Fibroblast of gingiva (primary cell): ENCODE measurements at places on chromosomes 7 and 10.

DNA sequence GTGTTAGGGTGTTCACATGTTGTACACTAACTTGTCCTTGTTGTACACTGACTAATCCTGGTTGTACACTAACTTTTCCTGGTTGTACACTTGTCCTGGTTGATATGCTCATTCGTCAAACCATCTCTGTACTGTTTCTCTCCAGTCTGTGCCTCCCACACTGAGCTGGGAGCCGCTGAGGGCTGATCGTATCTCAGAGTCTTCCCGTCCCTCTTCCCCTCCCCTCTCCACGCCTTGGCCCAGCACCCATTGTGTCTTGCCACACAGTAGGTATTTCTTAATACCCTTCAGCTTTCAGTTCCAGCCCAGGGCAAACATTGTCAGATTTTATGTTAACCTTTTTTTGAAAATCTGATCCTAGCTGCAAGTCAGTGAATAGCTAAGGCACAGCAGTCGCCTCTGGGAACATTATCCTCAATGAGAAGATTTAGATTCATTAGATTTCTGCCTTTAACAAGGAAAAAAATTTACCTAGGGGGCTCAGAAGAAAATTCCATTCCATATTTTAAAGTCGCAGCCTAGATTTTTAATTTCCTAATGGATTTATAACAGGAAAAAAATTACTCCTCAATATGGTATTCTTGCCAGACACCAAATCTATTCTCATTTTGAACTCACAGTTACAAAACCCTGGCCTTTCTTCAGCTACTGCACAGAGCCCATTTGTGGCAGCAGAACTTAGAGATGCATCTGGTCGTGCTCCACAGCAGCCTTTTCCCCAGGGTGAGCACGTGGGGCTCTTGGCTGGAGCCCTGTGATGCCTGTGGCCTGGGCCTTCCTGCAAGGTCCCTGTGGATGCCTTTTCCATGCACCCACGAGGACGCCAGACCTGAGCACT lies 33.0 kb upstream of the CHST15 start:
- peak; percentile 15 for DNase-seq

DNA sequence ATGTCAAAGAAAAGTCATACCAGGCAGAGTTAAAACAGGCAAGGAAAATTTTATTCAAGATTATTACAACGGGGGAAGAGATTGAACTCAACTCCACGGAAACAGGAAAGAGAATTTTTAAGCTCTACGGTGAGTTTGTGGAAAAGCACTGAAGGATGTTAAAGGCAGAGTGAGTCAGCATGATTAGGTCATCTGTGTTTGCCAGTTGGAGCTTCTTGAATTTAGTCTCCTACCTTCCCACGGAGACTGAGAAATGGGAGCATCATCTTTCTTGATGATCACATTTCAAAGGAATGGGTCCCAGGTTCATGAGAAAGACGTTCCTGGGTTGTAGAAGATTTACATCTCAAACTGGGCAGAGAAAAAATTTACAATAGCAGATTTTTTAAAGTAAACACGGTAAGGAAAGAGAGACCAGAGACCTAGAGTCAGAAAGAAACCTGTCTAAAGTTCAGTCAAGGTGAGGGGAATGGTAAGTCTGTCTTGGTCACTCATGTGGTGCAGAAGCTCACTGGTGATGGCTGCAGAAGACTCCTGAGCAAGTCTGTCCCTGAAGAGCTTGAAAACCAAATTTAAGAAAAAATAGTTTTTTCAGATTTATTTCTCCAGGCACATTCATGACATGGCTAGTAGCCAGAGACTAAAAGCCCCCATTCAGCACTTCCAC lies 516.9 kb upstream of the LRRN3 start:
- DNase-seq: no peak

DNA sequence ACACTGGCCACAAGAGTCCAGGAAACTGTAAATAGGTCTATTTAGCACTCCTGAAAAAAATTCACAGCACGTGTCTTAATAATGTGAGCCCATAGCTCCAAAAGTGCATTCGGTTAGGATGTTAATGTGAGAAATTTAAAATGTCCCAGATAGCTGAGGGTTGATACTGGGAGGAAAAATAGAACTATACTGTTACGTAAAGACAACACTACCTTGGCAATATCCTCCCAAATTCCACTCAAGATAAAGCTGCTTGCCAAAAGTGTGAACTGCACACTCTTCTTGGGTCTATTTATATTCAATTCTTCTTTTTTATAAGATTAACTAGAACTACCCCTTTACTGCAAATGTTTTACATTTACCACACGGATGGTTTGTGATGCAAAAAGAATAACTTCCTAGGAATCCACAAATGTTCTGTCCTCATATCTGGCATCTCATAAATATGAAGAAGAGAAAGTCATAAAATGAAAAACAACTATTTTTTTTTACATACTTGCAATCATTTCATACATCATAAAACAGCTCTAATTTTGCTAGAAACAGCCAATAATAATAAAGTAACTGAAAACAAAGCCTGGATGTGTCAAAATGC lies 10.4 kb downstream of the RAB11FIP2 start:
- no peak for DNase-seq

GRCh38 chr10:21961847-21962246 lies 41.7 kb downstream of the DNAJC1 start:
- DNase-seq: no peak

- no peak for DNase-seq
These were observed 7.1 kb downstream of the UBE2D1 start for GRCh38 chr10:58341947-58342346.

- DNase-seq: no peak
These were observed 594.8 kb upstream of the FZD8 start for GRCh38 chr10:36236931-36237330.
